ENCODE measurements at places on chromosomes 7 and 10. TPM values are rescaled to one million over a fixed set of nuclear protein-coding genes. Genes with fewer than 3 reads are reported as not detected.

DNA sequence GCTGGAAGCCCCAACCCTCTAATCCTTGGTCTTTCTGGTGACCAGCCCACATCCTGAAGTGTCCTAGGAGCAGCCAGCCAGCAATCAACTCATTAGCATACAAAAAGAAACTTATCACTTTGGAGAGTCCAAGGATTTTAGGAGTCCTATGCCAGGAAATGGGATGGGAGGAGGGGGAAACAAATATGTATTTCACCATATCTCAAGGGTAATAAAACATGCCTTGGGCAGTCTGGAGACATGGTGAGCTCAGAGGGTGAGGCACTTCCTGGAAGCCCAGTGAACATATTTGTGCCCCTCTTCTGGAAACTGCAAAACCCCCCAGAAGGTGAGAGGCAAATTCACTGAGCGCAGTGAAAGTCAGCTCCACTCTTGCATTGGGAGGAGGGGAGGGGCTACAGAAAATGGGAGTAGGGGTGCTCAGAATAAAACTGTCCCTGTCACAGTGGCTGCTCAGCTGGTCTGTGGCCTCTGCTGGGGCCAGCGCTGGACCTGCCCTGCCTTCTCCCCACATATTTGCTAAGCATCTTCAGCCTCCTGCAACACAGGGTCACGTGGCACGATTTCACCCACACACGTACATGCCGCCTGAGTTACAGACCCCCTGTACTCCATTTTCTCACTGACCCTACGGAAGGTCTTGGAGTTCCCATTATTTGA is 17.7 kb upstream of the ZMIZ1 start:
- H3K27ac ChIP-seq, result peak overlapping the region; percentile 42
- no peak for DNase-seq
- peaks cover 38% of the 10 kb centered on the region for H3K4me1 ChIP-seq
- H3K36me3 ChIP-seq, result no peaks in the 10 kb centered on the region

- no peaks in the 10 kb centered on the region for H3K4me1 ChIP-seq
- H3K4me3 ChIP-seq, result no peak overlapping the region
- DNase-seq, result no peak
- no peaks in the 10 kb centered on the region for H3K27me3 ChIP-seq
- H3K27ac ChIP-seq, result no peak overlapping the region
These were observed 198.3 kb downstream of the PRKG1 start for GRCh38 chr10:51272555-51272954.

DNA sequence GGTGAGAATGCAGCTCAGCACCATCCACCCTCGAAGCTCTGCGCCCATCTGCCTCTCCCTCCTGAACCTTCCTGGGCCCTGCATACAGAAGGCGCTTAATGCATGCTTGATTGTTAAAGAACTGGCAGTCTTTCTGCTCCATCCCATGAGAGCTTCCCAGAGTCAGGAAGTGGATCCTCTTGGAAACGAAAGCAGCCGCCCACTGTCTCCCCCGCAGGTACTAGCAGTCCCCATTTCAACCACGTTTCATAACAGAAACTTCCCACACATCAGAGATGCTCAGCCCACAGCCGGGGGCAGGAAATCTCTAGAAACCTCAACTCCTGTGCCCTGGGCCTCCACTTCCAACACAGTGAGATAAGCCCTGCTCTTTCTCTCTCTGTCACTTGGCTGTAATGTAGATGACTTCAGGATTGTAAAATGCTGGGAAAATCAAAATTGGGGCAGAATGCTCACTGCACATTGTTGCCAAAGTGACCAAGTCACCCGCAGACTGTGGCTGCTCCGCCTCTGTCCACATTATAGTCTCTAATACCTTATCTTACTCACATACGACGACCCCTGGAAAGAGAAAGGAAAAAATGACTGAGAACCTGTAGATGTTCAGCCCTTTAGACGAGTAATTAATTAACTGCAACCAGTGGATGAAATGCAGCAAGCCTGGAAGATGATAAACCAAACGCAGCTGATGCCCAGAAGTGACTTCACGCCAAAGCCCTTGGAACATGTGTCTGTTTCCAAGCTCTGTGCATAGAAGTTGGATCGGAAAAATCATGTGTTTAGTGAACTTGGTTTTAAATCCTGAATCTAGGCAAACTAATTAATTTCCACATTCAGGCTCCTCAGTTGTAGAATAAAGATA is 28.5 kb downstream of the GSDME start:
- no peaks in the 10 kb centered on the region for H3K36me3 ChIP-seq
- no peak overlapping the region for H3K4me3 ChIP-seq
- H3K4me1 ChIP-seq, result peaks cover 24% of the 10 kb centered on the region
- H3K27ac ChIP-seq, result no peak overlapping the region
- peaks cover 25% of the 10 kb centered on the region for H3K27me3 ChIP-seq

DNA sequence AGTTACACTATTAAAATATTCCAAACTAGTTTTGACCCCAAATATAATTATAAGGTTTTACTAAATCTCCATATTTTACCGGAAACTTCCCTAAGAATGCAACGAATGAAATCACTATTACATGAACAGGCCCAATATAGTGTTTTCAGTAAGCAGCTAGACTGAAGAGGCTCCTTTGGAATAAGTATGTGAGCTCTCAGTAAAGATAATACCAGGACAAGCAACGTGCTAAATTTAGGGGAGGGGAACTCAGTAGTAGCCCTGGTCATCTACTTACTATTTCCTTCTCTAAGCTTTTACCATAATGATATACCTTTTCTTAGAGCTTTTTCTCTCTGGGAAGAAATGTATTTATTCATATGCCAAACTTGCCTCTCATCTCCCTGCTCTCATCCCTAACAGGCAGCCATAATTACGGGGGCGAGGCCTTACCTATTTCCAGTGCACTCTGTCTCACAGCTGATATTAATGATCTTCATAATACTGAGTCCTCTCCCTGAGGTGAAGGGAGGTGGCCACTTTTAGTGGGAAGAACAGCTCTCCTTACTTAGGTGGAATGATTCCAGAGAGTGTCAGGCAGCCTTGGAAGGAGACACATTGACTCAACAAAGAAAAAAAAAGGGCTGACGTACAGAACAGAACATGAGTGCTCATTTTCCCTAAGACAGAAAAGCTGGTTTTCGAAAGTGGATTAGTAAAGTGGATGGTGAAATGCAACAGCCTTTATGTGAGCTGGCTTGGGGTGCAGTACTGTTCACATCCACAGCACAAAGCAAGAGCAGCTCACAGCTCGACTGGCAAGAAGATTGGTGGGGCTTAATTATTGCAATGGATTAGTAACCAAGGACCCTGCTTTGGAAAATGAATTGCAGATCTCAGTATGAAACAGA is 165.4 kb downstream of the GLI3 start:
- no peak overlapping the region for H3K27ac ChIP-seq
- H3K36me3 ChIP-seq, result no peaks in the 10 kb centered on the region
- no peaks in the 10 kb centered on the region for H3K4me1 ChIP-seq

DNA sequence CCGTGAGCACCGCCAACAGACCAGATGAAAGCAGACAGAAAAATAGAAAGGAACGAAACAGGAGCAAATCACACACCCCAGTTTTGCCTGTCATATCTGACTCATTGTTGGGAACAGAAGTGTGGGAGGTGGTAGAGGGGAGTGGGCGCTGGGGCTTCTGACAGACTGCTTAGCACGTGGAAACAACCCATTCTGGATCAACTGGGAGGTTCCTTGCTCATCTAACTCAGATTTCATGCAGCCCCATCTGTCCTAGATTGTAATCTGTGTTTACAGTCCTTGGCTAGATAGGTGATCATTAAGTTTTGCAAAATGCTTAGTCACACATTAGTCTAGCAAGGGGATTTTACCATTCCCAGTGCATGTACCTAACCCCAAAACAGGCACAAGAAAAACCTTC is 154.1 kb downstream of the NRP1 start:
- H3K27ac ChIP-seq, result no peak overlapping the region
- H3K27me3 ChIP-seq, result peaks cover 6% of the 10 kb centered on the region
- H3K36me3 ChIP-seq, result no peaks in the 10 kb centered on the region
- H3K4me3 ChIP-seq, result no peak overlapping the region

- H3K36me3 ChIP-seq, result no peaks in the 10 kb centered on the region
- no peak overlapping the region for H3K27ac ChIP-seq
These were observed 353.0 kb downstream of the ANKRD30A start for GRCh38 chr10:37478381-37478780.

DNA sequence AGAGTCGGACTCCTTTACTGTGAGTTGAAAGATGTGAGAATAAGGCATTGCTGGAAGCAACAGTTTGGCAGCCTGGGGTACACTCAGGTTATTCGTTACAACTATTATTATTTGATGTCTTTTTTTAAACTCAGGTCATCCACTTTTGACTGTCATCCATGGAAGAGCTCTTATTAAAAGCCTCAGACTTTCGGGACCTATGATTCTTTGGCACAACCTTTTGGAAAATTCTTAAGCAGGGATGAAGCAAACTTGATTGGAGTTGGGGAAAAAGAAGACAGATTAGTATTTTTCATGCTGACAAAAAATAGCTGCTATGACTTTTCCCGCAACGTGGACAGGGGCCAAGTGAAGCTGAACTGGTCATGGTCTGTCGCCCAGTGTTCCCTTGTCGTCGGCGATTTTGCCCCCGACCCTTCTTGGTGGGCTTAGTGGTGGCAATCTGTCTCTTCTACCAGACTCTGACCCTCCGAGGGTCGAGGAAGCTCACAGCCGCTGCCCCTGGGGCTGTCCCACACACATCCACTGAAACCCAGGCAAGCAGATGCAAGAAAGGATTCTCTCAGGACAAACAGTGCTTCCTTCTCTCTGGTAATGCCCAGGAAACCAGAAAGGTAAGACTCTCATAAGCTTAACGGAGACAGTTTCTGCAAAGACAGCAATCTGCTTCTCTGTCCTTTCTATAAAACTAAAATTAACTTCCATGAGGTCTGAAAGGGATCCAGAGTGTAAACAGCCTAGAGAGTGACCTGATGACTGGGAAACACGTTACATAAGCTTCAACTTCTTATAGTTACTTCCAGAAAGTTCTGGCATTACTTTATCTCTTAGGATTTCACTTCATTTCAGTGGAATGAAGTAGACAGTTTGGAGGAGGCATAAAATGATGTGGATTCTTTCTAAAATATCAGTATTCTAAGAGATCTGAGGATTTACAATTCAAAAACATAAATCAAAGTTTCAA is 1.0 kb downstream of the CPED1 start:
- peak overlapping the region; percentile 65 for H3K4me3 ChIP-seq
- peaks cover 23% of the 10 kb centered on the region for H3K4me1 ChIP-seq
- peaks cover 55% of the 10 kb centered on the region for H3K27me3 ChIP-seq

GRCh38 chr7:116573541-116573940 is 48.7 kb downstream of the CAV1 start:
- H3K27me3 ChIP-seq, result peaks cover 13% of the 10 kb centered on the region
- H3K27ac ChIP-seq, result no peak overlapping the region
- no peak for DNase-seq
- no peaks in the 10 kb centered on the region for H3K36me3 ChIP-seq
- H3K4me3 ChIP-seq, result no peak overlapping the region

GRCh38 chr10:125584954-125585353 is 98.0 kb downstream of the TEX36 start:
- H3K36me3 ChIP-seq, result no peaks in the 10 kb centered on the region
- H3K27ac ChIP-seq, result no peak overlapping the region
- no peaks in the 10 kb centered on the region for H3K27me3 ChIP-seq

DNA sequence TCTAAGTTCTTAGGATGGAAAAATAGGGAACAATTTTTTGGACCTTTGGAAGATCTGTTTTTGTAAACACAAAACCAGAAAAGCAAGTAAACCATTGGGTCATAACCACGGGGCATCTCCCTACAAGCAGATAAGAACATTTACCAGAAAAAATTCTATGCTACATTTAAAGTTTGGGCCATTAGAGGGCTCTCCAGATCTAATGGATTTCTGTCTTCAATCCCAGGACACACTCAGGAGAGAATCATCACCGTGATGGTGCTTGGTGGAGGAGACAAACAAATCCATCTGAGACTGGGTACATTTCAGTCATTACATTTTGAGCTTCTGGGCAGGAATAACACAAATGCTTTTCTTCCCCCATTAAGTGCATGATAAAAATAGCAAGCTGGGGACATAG is 178.4 kb upstream of the TARP start:
- H3K4me3 ChIP-seq, result no peak overlapping the region
- peaks cover 6% of the 10 kb centered on the region for H3K27me3 ChIP-seq
- no peaks in the 10 kb centered on the region for H3K36me3 ChIP-seq
- no peaks in the 10 kb centered on the region for H3K4me1 ChIP-seq
- no peak for DNase-seq

DNA sequence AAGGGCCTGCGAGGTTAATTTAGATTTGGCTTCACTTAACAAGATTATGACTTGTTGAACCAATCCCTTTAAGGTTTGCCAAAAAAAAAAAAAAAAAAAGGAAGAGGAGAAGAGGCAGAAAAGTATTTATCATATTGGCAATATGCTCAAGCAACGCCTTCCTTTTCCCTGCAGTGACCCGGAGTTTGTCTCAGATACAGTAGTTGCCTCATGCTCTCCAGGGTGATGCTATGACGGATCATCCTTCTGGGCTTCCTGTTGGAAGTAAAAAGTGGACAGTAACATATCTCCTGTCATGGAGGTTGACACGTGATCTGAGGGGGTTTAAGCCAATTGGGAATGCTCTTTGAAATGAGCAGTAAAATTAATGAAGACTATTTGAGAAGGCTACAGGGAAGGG is 117.3 kb downstream of the BMPER start:
- no peak overlapping the region for H3K27ac ChIP-seq
- DNase-seq, result no peak
- no peaks in the 10 kb centered on the region for H3K36me3 ChIP-seq
- no peaks in the 10 kb centered on the region for H3K4me1 ChIP-seq
- no peak overlapping the region for H3K4me3 ChIP-seq

GRCh38 chr10:27297844-27298521 is 57.4 kb upstream of the ACBD5 start:
- H3K4me1 ChIP-seq, result peaks cover 3% of the 10 kb centered on the region
- H3K27ac ChIP-seq, result no peak overlapping the region
- no peaks in the 10 kb centered on the region for H3K36me3 ChIP-seq
- H3K4me3 ChIP-seq, result no peak overlapping the region
- no peak for DNase-seq

DNA sequence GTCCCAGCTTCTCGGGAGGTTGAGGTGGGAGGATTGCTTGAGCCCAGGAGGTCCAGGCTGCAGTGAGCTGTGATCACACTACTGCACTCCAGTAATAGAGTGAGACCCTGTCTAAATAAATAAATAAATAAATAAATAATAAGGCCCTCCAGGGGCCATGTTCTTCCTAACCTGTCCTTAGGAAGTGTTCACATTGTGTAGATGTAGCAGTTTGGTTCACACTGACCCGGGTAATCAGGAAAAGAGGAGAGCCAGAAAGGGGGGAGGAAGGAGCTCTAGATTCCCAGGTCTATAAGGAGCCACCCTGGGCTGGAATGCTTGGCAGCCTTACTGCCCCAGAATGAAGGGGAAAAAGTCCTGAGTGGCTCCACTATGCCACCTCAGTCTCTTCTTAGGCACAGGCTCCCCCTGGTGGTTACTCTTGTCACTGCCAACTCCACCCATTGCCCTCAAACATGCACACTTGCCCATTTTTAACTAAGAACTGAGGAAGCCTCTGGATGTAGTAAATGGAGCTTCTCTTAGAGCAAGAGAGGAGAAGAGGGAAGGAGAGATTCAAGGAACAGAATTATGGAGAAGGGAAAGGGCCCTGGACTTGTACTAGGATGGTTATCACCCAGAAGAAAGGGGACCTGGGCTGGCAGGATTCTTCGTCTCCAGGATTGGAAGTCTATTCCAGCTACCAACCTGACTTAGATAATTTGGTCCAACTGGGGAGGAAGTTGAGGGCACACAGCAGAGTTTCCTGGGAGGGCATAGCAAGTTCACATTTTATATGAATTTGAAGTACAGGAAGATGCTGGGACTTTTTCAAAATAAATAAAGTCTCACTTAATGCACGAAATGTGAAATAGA is 7.8 kb downstream of the HPS6 start:
- peaks cover 7% of the 10 kb centered on the region for H3K36me3 ChIP-seq
- peaks cover 2% of the 10 kb centered on the region for H3K4me1 ChIP-seq
- H3K4me3 ChIP-seq, result no peak overlapping the region
- no peak overlapping the region for H3K27ac ChIP-seq

Gene GRM3
- total RNA-seq, result not detected

Gene STK31
- 0.18 TPM for total RNA-seq

Gene CHN2
- 7.4 TPM for total RNA-seq

Gene FAM25G
- total RNA-seq, result not detected

Gene MYO1G
- 576 TPM for total RNA-seq

Gene GDF2
- total RNA-seq, result not detected

Gene AIFM2
- 3.7 TPM for total RNA-seq

Data from activated CD4-positive, alpha-beta memory T cell treated with anti-CD3 and anti-CD28 coated beads, Interleukin-2, amount 10 ng/mL, durations not matched to agents 7 days and 5 days (primary cell).